ENCODE measurements at places on chromosomes 7 and 10. TPM values are rescaled to one million over a fixed set of nuclear protein-coding genes. Genes with fewer than 3 reads are reported as not detected.

CALY gene
- not detected for total RNA-seq

INHBA gene
- 14.4 TPM for total RNA-seq

PNLIP gene
- not detected for total RNA-seq

R3HCC1L gene
- total RNA-seq: 5.1 TPM

ADAM22 gene
- 0.61 TPM for total RNA-seq

CCDC136 gene
- 2.7 TPM for total RNA-seq

OTUD1 gene
- 13.1 TPM for total RNA-seq

PTPRZ1 gene
- not detected for total RNA-seq
